ENCODE measurements at places on chromosomes 7 and 10.

- no peak for DNase-seq
Measured at GRCh38 chr10:132876131-132876860, 66.1 kb downstream of the CFAP46 start.

GRCh38 chr7:87506246-87507180 lies 31.0 kb upstream of the ABCB4 start:
- DNase-seq: no peak

DNA sequence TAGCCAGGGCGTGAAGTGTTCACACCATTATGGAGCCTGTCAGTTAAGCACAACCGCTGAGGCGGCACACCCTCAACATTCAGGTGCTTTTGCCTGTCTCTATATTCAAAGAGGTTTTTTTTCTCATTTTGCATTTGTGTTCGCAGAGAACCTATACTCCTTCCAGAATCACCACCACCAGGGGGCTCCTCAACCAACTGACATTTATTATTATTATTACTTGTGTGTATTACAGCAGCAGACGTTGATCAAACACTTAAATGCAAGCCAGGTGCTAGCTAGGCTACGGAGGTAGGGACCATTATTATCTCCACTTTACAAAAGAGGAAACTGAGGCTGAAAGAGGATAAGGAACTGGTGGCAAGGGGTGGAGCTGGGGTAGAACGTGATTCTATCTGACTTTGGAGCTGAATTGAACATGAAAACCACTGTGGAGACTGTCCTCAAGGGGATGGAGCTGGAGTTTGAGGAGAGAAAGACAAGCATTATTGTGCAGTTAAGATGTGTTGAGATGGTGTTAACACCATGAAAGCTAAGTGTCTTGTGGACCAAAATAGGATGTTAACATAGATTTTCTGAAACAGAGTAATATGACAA lies 133.8 kb upstream of the PLXNA4 start:
- no peak for DNase-seq

GRCh38 chr7:130987092-130987491 lies 253.1 kb upstream of the KLF14 start:
- DNase-seq: no peak

DNA sequence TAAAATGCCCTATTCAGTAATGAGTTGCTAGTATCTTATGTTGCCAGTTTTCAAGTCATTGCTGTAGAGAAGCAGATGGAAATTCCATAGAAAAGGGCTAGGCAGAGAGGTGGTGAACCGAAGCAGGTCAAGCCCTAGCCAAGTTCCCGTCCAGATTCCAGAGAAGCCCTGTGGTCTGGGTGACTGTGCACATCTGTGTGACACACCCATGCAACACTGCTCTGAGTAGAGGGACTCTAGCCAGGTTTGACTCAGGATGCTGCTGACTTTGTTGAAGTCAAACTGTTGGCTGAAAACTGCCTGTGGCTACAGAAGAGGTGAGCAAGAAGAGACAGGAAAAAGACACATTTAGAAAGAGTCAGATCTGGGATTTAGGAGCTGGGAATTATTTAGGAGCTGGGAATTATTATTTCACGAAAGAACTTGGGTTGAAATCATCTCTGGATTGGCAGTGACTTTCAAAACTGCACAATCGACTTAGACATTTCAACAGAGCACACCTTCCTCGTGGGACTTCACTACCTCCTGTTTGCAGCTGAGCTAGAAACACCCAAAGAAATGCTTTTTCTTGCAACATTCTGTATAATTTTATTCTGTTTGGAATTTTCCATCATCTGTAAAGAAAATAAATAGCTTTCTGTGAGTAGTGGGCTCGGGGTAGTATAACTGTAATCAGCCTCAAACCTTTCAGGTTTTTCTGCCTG lies 149.1 kb upstream of the PRKCQ start:
- no peak for DNase-seq

- no peak for DNase-seq
Measured at GRCh38 chr10:69179089-69179742, 818 bp upstream of the SUPV3L1 start.

DNA sequence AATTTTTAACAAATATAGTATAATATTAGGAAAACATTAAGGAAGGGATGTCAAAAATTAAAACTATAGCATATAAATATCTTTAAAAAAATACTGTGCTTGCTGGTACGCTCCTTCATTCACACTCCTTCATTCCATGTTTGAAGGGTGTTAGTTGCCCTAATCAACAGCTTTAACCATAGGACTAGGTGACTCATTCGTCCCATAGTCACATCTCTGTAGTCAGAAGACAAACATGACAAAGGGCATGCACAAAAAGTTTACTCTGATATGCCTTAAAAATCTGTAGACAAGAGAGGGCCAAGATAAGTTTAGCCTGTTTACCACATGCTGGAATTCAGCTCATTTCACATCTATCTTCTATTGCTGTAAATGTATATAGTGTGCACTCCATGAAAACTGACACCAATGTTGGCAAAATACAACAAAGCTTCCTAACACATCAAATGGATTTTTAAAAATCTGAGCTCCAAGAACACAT lies 646 bp downstream of the FAM13C start:
- DNase-seq: no peak

GRCh38 chr10:89644967-89645741 lies at the start of gene PANK1:
Gene PANK1 (minus strand): TSS chr10:89645242. CDS start chr10:89644891, 351 bp downstream.
- peak; percentile 76 for DNase-seq

- DNase-seq: no peak
Measured at GRCh38 chr10:34524369-34525091, 290.6 kb downstream of the PARD3 start.

- DNase-seq: no peak
Measured at GRCh38 chr7:141698247-141699015, 3.5 kb downstream of the DENND11 start.

GRCh38 chr10:110170142-110170971 lies 37.0 kb upstream of the MXI1 start:
- DNase-seq: no peak

- DNase-seq: no peak
Measured at GRCh38 chr10:84354623-84355022, 26.2 kb downstream of the CCSER2 start.

DNA sequence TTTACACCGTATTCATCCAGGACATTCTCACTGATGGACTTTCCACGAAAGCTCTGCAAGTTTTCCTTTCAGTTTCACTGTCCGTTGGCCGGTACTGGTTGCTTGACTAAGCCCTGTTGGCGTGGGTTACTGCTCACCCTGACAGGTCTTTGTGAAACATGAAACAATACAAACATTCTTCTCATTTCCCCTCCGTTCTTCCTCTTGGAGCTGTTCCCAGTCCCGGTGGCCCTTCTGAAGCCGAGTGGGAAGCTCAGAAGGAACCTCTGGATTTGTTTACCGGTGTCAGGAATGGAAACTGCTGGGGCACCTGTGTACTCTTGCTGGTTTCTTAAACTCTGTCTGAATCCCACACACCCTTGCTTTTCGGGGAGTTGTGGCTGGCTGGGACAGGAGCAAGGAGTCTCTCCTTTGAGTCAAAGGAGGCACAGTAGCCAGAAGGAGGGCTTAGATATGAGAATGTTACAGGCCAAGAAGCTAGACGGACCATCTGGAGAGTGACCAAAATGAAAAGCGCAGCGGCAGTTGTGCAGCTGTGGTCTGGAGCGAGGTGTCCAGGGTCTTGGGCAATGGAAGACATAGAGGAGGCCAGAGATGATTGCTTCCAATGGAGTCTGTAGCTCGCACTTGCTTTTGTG lies 45.7 kb downstream of the LYZL2 start:
- DNase-seq: no peak

- no peak for DNase-seq
Measured at GRCh38 chr7:126398851-126399529, 853.8 kb downstream of the GRM8 start.

DNA sequence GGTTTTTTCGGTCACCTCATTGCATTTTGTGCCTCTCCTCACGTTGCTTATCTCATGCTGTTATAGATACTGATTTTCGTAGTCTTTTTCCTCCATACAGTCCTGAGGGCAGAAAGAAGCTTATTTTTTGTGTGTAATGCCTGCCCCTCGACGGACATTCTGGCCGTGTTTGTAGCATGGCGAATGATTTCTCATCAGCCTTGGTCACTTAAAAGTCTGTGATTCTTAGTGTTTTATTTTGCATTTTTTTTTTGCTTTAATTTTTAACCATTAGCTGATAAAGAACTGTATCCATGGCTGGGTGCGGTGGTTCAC lies 469 bp upstream of the NOC3L start:
- no peak for DNase-seq

GRCh38 chr7:26038201-26038990 lies 113.6 kb upstream of the NFE2L3 start:
- no peak for DNase-seq

GRCh38 chr7:69166979-69167516 lies 431.2 kb upstream of the AUTS2 start:
- no peak for DNase-seq

GRCh38 chr7:148395990-148396716 lies 194.4 kb upstream of the C7orf33 start:
- DNase-seq: no peak

DNA sequence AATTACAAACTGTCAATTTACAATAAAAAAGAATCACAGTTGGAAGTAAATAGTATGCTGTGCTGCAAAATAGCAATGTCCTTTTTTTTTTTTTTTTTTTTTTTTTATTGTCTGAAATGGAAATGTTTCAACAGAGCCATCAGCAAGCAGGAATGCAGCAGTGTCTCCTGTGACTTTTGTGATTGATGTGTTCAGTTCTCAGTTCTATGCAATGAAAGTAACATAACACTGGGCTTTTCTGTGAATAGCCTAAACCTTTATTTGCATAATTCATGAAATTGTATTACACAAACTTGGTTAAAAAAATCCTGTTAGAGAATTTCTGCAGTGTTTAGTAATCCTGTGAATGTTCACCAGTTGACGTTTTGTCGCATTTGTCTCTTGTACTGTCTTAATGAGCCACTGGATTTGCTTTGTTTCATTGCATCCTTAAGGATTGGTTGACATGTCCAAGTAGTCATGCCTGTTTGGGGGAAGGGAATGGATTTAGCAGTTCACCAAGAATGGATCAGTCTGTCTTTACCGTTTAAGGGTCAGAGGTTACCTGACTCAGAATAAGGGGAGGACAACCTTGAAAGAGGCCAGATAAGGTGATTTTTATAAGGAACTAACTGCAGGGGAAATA lies 192.7 kb downstream of the MLLT10 start:
- DNase-seq: no peak

GRCh38 chr10:23158370-23158769 lies 33.7 kb upstream of the PTF1A start:
- peak; percentile 15 for DNase-seq

DNA sequence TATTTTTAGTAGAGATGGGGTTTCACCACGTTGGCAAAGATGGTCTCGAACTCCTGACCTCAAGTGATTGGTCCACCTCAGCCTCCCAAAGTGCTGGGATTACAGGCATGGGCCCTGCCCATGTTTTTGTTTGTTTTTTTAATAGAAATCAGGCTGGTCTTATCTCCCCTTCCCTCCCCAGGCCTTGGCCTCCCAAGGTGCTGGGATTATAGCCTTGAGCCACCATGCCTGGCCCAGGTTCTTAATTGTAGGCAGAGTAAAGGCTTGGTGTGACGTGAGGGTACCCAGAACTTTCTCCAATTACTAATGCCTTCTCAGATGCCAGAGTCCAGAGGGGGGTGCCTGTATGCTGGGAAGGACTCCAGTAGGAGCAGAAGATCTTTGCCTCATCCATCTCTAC lies 5.2 kb upstream of the MKRN1 start:
- no peak for DNase-seq

DNA sequence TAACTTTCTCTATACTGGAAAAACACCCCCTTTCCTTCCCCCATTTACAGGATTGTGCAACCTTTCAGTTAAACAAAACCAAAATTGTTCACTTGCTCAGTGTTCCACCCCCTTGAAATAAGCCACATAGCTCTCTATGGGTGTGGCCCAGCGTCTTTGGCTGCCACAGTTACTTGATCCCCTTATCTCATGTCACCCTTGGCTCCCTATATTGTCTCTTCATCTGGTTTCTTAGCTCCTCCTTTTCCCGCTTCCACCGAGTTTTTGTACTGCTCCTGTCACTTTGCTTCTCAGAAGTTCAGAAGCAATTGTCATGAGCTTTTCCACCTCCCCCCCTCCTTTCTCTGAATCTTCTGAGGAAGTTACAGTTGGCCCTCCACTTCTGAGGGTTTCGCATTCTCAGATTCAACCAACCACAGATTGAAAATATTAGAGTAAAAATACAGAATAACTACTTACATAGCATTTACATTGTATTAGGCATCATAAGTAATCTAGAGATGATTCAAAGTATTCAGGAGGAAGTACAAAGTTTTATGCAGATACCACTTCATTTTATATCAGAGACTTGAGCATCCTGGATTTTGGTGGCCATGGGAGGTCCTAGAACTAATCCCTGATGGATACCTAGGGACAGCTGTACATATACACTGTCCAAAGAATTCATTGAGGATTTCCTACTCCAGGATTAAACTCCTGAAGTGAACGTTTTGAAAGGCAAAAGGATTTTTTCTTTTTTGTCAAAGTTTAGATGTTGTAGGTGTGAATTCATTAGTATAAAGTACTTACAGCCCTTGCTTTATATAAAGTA lies 60.4 kb downstream of the ADD3 start:
- DNase-seq: peak; percentile 45

DNA sequence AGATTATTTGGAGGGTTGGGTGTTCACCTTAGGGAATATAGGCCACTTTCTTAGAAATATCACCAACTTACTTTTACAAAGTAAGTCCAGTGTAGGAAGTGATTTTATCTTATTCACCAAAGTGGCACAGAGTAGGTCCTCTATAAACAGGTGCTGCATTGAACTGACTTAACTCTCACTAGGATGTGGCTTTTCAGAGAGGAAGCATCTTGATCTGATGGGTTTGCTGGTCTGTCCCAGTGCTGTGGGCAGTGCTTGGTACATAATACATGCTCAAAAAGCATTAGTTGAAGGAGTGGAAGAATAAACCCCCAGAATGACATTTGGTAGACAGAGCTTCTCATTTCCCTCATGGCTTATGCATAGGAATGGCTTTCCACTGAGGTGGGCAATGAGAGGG lies 334.7 kb downstream of the LRMDA start:
- DNase-seq: no peak

DNA sequence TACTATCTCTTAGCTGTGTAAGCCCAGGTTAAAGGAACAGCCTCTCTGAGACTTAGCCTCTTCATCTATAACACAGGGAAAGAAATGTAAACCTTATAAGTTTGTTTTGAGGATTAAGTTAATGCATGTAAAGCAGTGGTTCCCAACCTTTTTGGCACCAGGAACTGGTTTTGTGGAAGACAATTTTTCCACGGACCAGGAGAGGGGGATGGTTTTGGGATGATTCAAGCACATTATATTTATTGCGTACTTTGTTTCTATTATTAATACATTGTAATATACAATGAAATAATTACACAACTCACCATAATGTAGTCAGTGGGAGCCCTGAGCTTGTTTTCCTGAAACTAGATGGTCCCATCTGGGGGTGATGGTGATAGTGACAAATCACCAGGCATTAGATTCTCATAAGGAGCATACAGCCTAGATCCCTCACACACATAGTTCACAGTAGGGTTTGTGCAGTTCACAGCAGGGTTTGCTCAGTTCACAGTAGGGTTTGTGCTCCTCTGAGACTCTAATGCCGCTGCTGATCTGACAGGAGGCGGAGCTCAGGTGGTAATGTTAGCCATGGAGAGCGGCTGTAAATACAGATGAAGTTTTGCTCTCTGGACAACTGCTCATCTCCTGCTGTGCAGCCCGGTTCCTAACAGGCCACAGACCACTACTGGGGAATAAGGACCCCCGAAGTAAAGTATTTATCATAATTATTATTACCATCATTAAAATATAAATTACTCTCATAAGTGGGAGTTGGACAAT lies 41.3 kb upstream of the ANK3 start:
- DNase-seq: no peak
